ENCODE measurements at places on chromosomes 6 and 20.
A peak's percentile ranks its signal among the peaks of the same experiment; 100 is the strongest.

DNA sequence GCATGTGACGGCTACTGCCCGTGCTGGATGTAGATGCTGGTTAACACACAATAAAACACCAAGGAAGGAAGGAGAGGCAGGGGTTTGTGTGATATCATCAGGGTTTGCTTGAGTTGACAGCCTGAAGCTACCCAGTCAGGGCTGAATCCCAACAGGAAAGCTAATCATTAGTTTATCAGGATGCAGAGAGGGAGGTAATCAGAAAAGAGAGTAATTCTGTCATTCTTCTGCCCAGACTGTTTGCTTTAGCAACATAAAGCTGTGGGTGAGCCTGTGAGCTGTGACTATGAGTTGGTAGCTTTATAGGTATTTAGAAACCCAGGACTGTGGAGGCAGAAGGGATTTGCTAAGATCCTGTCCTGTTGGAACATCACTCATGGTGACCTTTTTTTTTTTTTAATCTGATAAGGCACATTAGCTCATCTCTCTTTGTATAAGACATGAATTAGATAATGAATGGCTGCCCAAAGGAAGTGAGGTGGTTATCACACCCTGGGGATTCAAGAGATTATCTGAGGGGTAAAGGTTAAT is 79.3 kb downstream of the CAP2 start:
- peak; percentile 18 for DNase-seq

GRCh38 chr6:42973926-42974325 is 5.1 kb downstream of the PEX6 start:
- no peak for DNase-seq

DNA sequence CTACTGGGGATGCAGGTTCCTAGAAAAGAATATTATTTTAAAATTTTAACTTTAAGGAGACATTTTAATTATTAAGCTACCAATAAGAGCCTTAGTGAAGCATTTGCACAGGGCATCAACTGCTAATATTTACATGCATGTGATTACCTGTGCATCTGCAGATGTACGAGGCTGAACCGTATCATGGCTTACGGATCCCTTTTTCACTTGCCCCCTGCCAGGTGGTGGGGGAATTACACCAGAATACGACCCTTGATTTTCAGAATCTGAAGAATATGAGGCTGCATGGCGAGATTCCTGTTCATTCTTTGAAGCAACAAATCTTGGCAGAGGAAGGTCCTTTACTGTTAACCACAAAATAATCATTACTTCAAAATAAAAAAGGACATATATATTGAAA is 42.7 kb downstream of the REPS1 start:
- DNase-seq: no peak

DNA sequence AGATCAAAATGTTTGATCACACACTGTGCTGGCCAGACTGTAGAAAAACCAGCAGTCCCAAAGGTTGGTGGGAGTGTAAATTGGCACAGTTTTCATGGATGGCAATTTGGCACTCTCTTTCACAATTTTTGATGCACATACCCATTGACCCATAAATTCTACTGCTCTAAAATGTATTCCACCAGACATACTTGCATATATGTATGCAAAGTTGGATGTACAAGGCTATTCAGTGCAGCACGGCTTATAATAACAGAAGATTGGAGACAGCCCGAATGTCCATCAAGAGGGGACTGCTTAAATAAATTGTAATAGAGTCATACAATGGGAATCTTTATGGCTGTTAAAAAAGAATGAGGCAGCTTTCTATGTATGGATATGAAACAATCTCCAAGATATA is 101.7 kb upstream of the TOP1 start:
- DNase-seq: no peak

GRCh38 chr6:5540370-5540769 is 279.1 kb downstream of the FARS2 start:
- no peak for DNase-seq

DNA sequence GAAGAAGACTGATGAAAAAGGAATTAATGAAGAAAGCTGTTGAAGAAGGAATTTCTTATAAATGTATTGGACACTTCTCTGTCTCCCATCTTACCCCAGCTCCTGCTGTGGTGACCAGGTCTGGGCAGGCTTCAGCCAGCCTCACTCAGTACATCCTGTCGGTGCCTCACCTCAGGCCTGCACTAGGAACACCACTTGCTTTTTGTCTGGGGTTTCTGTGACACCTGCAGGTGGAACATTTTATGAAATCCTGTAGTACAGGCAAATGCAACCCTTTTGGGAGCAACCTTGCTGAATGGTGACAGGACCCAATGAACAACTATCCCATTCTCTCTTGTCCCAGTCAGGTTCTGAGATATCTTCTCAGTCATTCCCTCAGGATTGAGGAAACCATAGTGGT is 129.7 kb downstream of the PRDM13 start:
- no peak for DNase-seq

GRCh38 chr20:4068708-4069107 is 53.4 kb upstream of the RNF24 start:
- DNase-seq: no peak

GRCh38 chr6:141335477-141336273 is 797.0 kb upstream of the GJE1 start:
- DNase-seq: no peak

GRCh38 chr6:14550410-14550809 is 432.8 kb downstream of the CD83 start:
- DNase-seq: no peak

- no peak for DNase-seq
These were observed 21.5 kb upstream of the SERINC3 start for GRCh38 chr20:44543358-44543757.

DNA sequence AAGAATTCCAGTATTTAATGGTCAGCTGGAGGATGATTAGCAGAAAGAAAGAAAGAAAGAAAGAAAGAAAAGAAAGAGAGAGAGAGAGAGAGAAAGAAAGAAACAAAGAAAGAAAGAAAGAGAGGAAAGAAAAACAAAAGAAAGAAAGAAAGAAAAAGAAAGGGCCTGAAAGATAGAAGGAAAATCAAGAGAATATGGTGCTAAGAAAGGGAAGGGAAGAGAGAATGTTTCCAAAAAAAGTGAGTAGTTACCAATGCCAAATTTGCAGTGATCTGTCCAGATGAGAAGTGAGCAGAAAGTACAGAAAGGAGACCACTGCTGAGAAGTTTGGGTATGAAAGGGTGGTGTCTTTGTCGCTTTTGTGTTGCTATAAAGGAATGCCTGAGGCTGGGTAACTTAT is 26.6 kb downstream of the SLC17A4 start:
- no peak for DNase-seq

- DNase-seq: no peak
These were observed 1.6 kb downstream of the TENT5A start for GRCh38 chr6:81750681-81751387.

- DNase-seq: peak; percentile 90
These were observed 39.6 kb downstream of the SLC23A2 start for GRCh38 chr20:4961746-4962145.

GRCh38 chr6:48388044-48388443 is 277.0 kb upstream of the PTCHD4 start:
- DNase-seq: no peak

DNA sequence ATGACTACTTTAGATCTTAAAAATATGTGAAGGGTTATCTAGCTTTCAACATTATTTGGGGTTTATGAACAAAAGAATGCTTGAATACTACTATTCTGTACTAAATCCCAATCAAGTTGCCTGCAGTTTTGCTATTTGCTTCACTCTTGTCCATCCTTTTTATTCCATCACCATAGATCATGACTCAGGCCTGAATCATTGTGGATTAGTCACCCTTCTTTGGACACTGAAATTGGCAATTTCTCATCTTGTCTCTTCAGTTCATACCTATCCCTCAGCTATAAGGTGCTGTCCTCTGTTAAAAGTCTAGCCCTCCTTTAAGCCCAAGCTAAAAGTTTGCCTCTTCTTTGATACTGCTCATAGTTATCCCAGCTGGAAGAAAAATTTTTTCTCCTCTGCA is 199.1 kb downstream of the CENPW start:
- DNase-seq: peak; percentile 86

DNA sequence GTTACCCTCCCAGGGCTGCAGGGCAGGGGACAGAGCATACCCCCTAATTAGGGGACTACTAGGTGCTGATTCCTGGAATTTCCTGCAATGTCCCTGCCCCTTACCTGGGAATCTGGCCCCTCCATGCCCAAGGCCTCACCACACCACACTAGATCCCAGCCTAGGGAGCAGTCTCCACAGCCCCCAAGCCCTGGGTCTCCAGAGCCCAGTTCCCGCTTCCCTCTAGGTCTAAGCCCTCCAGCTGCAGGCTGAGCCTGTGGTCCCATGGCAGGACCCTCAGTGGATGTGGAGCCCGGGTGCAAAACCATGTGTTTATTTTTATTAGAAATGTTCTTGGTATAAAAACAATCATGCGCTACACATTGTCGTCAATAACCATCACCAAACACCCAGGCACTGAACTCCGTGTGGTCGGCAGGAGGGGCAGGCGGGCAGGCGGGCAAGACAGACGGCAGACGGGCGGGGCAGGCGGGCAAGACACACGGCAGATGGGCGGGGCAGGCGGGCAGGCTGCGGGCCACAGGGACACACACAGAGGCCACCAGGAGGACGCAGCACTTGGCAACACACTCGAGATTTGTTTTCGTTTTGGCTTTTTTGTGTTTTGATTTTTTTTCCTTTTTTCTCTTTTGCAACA is 124.2 kb downstream of the GRM4 start:
- no peak for DNase-seq

DNA sequence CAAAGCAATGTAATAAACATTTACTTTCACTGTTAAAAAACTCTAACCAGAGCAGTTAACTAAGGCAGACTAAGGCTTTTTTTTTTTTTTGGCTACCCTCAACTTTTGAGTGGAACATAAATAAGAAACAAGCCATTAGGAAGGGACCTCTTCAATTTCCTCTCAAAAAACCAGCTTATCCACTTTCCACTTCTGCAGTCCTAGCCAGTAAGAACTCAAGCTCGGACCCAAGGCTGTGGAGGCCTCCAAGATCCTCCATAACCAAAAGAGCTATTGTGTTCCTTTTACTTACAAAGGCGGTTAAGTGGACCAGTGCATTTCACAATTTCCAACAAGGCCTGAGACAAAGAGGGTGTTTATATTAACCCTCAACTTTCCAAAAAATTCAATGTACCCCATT is 5.3 kb downstream of the KCNK5 start:
- no peak for DNase-seq

GRCh38 chr6:38012573-38012972 is 193.0 kb downstream of the ZFAND3 start:
- peak; percentile 28 for DNase-seq

- no peak for DNase-seq
These were observed 82.8 kb downstream of the CCDC170 start for GRCh38 chr6:151576633-151577032.

DNA sequence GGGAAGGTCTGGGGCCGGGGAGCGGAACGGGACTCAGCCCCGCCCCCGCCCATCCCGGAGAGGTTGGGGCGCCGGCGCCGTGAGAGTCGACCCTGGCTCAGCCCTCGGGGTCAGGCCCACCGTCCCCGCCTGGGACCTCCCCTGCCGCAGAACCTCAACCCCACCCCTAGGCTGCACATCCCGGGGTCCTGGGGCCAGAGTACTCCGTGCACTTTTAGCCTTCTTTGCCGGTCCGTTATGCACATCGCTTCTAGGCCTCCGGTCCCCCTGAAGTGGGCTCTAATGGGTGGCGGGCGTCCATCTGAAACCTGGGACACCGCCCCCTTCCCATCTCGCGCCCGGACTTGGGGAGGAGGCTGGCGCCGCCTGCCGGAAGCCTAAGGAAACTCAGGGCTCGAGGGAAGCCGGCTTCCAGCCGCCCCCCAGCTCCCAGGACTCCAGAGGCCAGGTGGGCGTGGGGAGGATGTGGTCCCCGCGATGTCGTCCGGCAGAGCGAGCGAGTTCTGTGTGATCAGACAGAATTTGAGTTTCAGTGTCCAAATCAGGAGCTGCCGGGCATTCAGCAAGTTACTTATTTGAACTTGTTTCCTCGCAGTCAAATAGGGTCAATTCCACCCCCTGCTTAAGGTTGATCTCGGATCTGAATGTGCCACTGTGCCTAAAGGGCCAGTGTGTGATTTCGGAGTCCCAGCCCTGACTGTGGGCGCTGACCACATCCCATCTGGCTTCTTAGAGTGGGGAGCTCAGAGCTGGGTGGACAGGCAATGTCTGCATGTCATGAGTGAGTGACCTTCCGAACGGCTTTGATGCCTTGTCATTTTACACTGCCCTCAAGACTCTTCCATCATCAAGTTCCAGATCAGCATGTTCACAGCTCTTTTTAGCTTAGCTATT is 47.6 kb downstream of the CPXM1 start:
- DNase-seq: no peak

GRCh38 chr6:88374553-88374952 is 208.4 kb upstream of the CNR1 start:
- DNase-seq: no peak

- DNase-seq: no peak
These were observed 64.2 kb downstream of the LAMP5 start for GRCh38 chr20:9578594-9578993.

- DNase-seq: no peak
These were observed 80.7 kb downstream of the TRMT11 start for GRCh38 chr6:126067073-126067472.

GRCh38 chr20:48932375-48932941 is 10.9 kb downstream of the ARFGEF2 start:
- DNase-seq: no peak

DNA sequence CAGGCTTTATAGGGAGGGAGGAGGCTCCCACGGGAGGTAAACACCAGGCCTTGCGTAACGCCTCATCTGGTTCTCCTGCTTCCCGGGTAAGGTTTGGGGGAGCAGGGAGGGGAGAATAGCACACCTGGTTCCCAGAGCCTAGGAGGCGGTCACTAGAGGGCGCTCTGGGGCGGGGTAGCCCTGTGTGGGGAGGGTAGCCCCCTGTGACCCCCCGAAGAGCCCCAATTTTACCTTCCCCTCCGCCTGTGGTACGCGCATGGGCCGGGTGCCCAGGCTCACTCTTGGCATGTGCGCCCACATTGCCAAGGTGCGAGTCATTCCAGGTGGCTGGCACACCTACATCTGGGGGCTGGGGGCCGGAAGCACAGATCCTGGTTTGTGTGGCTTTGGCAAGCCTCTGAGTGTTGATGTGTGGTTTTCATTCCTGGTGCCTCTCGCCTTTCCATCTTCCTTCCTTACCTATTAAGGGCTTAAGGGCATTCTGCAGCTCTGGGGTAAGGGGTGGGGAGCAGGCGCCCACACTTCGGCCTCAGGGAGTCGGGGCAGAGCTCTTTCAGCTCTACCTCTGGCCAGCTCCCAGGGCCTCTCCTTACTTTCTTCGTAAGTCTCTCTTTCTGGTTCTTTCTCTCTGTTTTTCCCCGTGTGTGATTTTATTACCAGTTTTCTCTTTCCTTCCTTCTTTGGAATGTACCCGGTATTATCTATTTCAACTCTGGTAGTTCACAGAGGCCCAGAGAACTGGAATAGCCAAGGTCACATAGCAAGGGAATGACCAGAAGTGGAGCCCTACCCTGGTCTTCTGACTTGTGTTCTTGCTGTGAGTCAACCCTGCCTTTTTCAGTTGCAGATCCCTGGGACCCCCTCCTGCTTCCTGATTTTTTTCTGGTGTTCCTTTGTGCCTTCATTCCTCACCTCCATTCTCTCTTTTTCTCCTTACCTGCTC is 492 bp upstream of the RNF39 start:
- no peak for DNase-seq

All from brain microvascular endothelial cell (primary cell).